Esophagus squamous epithelium (tissue), 5 donors: ENCODE measurements at places on chromosomes 12 and 14.

- no peak for DNase-seq
Observed at GRCh38 chr14:62905566-62905965, 139.7 kb downstream of the KCNH5 start.

DNA sequence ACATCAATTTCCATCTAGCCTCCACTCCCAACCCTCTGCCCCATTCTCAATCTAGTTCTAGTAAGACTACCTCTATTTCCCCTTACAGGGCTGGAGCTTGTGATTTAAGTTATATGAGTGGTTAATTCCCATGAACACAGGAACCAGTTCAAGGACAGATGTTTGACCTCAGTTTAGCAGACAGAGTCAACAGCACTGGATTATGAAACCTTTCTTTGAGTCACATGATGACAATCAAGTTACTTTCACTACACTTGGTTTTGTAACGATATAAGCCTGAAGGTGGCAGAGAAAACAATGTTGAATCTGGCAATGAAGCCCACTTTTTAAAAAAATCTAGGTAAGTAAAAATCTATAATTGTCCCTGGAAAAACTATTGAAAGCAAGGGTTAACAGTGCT lies 1646.2 kb upstream of the FLRT2 start:
- DNase-seq = no peak

DNA sequence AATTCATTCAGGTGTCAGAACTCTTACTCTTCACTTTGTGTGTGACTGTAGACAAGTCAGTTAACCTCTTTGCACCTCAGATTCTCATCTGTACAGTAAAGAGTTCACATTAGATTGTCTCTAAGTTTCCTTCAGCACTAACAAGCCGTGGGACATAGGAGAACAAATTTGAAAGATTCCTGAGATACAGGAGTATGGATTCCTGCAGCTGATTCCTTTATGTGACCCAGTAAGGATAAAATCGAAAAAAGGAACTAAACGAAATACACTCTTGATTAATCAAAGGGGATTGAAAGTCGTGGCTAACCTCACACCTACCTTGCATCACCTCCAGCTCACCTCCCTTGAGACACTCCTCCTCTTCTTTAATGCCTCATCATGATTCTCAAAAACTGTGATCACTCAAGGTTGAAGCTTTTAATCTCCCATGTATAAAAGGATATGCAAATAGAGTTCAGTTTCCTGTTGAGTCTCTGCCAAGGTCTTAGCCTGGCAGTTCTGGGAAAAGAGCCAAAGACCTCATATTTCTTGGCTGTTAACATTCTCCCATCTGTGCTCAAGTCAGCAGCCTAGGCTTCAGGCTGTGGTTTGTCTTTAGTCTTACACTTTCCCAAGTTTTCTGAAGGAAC lies 156.6 kb downstream of the DAD1 start:
- DNase-seq = no peak

- no peak for DNase-seq
Observed at GRCh38 chr14:22780105-22780679, 13.7 kb downstream of the OXA1L start.

GRCh38 chr12:119913536-119914330 lies 36.6 kb upstream of the CIT start:
- DNase-seq = no peak

GRCh38 chr12:64780531-64781279 lies 21.5 kb upstream of the GNS start:
- DNase-seq = no peak

- DNase-seq = no peak
Observed at GRCh38 chr14:96117960-96118359, 78.8 kb downstream of the C14orf132 start.

DNA sequence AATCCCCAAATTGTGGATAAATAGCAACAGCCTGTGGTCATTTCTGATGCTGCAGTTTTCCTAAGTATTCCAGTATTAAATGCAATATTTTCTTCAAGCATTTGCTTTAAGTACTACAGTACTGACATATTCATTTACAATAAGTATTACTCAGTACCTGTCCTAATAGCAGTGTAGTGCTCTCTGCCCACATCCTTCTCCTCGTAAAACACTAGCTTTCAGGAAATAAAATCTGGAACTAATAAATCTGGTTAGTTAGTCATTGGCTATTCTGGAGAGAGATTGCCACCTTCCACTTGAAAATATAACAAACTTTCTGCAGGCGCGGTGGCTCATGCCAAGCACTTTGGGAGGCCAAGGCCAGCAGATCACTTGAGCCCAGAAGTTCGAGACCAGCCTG lies 441.5 kb downstream of the PRKD1 start:
- DNase-seq = no peak

- DNase-seq = no peak
Observed at GRCh38 chr12:22190-22529, 44.4 kb upstream of the IQSEC3 start.

DNA sequence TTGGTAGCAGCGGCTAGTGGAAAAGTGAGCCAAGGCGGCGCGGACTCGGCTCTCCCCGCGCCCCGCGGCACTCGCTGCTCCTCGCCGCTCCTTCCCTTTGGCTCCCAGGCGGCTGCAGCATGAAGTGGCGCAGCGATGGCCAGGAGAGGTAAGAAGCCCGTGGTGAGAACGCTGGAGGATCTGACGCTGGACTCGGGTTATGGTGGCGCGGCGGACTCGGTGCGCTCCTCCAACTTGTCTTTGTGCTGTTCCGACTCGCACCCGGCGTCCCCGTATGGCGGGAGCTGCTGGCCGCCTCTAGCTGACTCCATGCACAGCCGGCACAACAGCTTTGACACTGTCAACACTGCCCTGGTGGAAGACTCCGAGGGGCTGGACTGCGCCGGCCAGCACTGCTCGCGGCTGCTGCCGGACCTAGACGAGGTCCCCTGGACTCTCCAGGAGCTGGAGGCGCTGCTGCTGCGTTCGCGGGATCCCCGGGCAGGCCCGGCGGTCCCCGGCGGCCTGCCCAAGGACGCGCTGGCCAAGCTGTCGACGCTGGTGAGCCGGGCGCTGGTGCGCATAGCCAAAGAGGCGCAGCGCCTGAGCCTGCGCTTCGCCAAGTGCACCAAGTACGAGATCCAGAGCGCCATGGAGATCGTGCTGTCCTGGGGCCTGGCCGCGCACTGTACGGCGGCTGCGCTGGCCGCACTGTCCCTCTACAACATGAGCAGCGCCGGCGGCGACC lies 225.6 kb upstream of the CRY1 start:
- no peak for DNase-seq

DNA sequence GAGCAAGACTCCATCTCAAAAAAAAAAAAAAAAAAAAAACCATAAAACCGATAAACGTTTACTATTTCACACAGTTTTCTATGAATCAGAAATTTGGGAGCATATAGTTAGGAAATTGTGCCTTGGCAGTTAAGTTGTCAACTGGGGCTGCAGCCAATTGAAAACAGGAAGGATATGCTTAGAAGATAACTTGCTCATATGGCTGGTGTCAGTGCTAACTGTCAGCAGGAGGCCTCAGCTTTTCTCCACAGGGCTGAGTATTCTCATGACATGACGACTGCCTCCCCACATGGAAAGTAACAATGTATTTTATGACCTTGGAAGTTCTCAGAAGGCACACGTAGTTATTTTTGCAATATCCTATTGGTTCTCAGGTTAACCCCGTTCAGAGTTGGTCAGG lies 29.6 kb upstream of the OR5AU1 start:
- no peak for DNase-seq

DNA sequence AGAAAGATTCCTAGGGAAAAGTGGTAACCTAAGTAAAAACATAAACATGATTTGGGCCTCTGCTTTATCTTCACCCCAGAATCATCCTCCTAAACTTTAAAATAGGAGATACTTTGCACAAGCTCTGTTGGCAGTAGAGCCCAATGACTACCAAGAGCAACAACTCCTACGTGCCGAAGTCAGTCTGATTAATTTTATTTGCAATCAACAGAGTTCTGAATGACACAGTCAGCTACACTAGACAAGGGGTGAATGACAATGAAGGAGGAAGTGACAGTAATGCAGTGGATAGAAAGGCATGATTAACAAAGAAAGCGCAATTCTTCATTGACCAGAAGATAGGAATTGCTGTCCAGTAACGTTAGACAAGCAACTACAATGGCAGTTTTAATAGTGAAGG lies 957.9 kb upstream of the USP15 start:
- no peak for DNase-seq

DNA sequence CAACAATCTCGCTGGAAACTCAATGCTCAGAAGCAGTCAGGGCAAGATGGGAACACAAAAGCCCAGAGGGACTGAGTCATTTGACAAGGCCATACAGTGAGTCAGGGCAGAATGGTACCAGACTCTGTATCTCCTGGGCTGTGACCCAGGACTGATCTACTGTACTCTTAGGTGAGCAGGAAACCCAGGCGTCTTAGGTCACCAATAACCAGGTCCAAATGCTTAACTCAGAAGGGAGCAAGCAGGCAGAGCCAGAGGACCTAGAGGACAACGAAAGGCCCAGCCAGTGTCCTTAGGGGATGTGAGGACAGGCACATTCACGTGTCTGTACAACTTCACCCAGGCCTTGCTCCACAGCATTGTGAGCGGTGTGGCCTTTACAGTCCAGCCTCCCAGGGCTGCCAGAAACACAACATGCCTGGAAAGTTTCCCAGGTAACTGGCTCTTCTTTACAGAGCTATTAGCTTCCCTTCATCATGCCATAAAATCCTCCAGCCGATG lies 69.9 kb downstream of the ARL6IP4 start:
- DNase-seq = no peak

DNA sequence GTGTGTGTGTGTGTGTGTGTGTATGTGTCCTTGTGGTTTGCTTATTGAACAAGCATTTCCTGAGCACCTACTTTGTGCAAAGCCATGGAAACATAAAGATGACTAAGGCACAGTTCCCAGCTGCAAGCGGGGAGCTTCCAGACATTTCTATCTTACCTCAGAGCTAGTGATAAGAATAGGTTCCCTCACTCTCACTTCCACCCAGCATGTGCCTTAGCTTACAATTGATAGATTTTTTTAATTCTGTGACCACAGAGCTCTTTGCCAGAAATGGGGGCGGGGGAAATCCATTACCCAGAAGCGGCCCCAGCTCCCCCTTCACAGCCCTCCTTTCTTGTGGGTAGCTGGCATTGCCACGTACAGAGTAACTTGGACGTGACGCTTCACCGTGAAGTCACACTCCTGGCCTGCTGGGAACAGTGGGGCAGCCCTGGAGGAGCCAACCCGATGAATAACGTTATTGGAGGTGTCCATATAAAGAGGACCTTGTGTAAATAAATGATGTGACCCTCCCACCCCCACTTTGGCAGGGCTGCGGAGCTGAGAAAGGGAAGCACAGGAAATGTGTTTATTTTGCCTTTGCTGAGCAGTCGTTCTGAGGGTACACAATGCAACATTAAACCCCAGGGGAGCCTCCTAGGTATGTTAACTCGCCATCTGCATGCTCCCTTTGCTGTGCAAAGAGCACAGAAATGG lies 238.9 kb downstream of the CHST11 start:
- no peak for DNase-seq

DNA sequence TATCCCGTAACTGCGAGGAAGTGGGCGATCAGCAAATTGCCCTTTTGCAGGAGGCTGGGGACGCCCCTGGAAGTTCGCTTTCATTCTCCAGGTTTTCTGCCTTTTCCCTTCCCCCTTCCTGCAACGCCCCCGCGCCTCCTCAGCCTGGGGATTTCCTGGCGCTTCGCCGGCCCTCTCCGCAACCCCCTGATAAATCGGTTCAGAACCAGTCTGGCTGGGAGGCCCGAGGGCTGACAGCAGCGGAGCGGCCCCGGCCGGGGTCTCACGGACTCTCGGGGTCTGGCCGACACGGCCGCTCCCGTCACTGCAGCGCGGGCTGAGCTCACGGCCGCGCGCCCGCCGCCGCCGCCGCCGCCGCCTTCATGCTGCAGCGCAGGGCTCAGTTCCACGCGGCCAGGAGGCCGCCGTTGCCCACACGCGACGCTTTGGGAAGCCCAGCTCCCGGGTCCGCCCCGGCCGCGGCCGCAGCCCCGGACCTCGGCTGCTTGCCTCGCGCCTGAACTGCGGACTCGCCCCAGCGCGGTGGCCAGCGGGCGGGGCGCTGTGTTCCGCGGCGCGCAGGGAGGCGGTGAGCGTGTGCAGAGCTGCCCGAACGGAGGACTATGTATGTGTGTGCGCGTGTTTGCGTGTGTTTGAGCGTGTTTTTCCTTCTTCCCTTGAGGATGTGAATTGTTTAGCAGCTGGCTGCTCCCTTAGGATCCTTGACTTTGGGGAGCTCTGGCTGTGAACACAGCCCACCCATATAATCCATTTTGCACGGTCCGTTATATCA lies at the start of gene LRFN5:
Gene LRFN5, plus strand, starts transcription at position 345 of the 772 bp plus-strand sequence.
- no peak for DNase-seq

GRCh38 chr12:761256-761655 lies 8.9 kb downstream of the WNK1 start:
- no peak for DNase-seq

GRCh38 chr14:53391631-53392285 lies 238.6 kb upstream of the DDHD1 start:
- DNase-seq = no peak

- no peak for DNase-seq
Observed at GRCh38 chr14:64266239-64266638, 27.9 kb downstream of the ESR2 start.

GRCh38 chr12:76422543-76423438 lies 74.6 kb upstream of the BBS10 start:
- no peak for DNase-seq

- no peak for DNase-seq
Observed at GRCh38 chr12:85803231-85803630, 33.0 kb downstream of the RASSF9 start.

DNA sequence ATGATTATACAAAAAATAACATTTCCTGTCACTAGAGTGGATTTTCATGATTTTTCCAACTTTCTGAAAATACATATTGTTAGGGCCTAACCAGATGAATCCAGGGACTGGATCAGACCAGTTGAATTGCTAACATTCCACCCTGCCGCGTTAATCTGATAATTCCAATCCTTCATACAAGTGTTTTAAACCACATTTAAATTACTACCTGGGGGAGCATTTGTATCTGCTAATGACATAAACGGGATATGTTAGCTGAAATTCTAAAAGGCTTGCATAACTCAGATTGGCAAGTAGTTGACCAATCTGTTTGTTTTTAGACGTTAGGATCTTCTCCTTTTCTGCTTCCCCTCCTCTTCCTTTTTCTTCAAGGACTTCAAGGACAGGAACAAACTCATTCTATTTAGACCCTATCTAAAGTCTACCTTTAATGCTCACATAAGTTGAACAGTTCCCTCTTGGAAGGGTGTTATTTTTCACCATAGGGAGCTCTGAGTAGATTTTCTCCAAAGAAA lies 239.0 kb downstream of the ADAMTS20 start:
- no peak for DNase-seq

GRCh38 chr14:92551044-92551841 lies 37.7 kb downstream of the RIN3 start:
- no peak for DNase-seq

- no peak for DNase-seq
Observed at GRCh38 chr12:13171921-13172859, 24.3 kb upstream of the EMP1 start.

- DNase-seq = no peak
Observed at GRCh38 chr12:41286426-41286825, 98.3 kb downstream of the PDZRN4 start.

GRCh38 chr12:101995684-101996083 lies 66.1 kb downstream of the WASHC3 start:
- DNase-seq = no peak
